ENCODE measurements at places on chromosomes 5 and 9.
A peak's percentile ranks its signal among the peaks of the same experiment; 100 is the strongest.

- no peak for DNase-seq
Observed at GRCh38 chr5:139131921-139132432, 66.2 kb downstream of the SIL1 start.

GRCh38 chr5:139306628-139307379 lies 13.3 kb downstream of the MATR3 start:
- DNase-seq: no peak

DNA sequence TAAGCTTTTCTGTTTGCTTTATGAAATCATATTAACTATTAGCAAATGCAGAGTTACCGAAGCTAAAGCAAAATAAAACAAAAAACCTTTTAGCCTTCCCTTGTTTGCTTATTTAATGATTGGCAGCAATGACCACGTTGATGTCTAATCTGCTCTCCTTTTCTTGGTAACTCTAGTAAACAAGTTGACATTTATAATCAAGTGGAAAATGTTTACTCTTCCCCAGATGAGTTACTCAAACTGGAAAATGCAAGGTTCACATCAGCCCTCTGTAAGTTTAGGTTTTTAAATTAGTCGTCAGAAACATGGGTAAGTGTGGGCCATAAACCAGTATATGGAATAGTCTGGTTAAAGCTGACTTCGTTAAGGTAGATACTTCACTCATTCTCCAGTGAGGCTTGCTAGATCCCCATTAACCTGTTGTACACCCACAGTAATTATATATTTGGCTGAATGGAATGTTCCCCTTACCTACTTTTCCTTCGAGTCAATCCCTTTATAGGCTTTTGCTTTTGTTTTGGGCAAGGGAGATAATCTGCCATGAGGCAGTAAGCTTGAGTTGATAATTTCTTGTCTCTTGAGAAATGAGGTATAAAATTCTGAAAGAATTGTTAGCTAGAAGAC lies 100.9 kb downstream of the GDNF start:
- no peak for DNase-seq

GRCh38 chr9:137077010-137077747 lies at the start of gene UAP1L1:
TSS of gene UAP1L1 (plus strand) at chr9:137077517. CDS start at chr9:137077533, 16 bp downstream.
- peak; percentile 15 for DNase-seq

GRCh38 chr5:52255308-52255707 lies 532.4 kb upstream of the ITGA1 start:
- DNase-seq: no peak

- no peak for DNase-seq
Observed at GRCh38 chr9:35835766-35836165, 6.7 kb downstream of the TMEM8B start.

DNA sequence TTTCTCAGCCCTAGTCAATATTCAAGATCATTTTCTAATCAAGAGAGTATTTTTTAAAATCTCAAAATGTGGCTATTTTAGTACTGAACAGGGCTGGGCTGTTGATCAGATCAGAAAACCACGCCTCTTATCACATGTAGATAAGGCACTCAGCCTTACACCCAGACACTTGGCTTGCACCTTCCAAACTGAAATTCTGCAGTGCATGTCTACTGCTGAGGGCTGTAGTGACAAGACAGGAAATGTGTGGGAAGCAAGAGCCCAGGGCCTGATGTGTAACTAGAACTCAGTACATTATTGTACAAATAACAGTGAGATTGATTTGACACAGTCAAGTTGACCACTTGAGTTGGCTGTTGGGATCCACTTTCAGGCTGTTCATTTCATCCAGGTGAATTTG lies 48.6 kb downstream of the UBE2QL1 start:
- no peak for DNase-seq

GRCh38 chr5:168570490-168571328 lies 8.5 kb downstream of the PANK3 start:
- no peak for DNase-seq

DNA sequence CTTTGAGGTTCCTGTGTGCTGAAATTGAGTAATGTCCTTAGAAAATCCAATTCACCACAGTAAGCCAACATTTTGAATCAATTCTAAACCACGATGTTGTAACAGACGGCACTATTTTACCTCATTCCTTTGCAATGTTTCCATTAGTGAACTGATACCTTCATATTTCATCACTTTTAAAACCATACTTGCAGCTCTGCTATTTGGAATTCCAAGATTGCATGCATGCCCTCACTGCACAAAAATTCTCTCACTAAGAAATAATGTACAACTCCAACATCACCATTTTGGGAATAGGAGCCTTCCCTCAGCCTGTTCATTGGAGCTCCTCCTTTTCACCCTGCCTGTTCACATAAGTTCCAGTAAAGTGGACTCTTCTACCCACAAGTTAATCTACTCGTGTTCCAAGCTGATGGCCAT lies 74.8 kb upstream of the TGFBR1 start:
- no peak for DNase-seq

GRCh38 chr5:181221792-181222629 lies 1.1 kb upstream of the TRIM41 start:
- DNase-seq: peak; percentile 99

- DNase-seq: no peak
Observed at GRCh38 chr5:23014825-23015224, 161.7 kb upstream of the CDH12 start.

DNA sequence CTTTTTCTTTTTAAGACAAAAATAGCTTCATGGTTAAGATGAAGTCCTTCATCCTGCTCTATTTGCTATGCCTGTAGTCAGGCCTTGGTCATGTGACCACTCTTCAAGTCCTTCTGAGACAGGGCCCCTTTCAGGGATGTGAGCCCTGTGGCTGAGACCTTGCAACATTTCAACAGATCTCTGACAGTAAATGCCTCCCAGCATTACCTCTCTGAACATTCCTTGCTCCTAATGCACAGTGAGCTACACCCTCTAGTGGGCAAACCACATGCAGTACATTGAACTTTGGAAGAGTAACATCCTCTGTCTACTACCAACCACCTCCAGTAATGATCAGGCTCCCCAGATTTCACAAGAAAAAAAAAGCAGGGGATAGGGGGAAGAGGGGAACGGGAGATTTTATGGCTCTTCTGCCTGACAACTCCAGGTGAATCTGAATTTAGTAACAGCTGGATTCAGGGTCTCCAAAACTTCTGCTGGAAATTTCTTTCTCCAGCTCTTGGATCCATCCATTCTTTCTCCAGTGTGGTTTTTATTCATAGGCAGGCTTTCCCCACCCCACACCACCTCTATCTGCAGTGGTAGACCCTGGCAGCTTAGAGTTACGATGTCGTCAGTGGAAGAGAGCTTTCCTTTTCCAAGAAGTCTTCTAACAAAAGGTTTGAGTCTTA lies 8.9 kb upstream of the FBXO38 start:
- no peak for DNase-seq

GRCh38 chr9:70551801-70552200 lies 137.3 kb upstream of the KLF9 start:
- DNase-seq: no peak

GRCh38 chr5:160221082-160221481 lies 8.2 kb upstream of the FABP6 start:
- no peak for DNase-seq

DNA sequence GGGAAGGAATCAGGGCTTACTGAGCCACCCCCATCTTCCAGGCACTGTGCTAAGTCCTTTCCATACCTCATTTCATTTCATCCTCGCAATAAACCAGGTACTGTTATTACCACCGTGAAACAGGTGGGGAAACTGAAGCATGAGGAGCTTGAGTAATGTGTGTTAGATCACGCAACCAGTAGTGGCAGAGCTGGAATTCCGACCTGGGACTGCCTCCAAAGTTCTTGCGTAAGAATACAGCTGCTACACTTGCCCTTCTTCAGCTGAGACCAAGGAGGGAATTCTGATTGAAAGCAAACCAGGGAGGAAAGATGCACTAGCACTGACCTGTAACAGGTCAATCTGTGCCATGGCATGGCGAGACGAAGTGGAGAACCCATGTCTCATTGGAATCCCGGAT lies 113.4 kb upstream of the MSX2 start:
- DNase-seq: no peak

DNA sequence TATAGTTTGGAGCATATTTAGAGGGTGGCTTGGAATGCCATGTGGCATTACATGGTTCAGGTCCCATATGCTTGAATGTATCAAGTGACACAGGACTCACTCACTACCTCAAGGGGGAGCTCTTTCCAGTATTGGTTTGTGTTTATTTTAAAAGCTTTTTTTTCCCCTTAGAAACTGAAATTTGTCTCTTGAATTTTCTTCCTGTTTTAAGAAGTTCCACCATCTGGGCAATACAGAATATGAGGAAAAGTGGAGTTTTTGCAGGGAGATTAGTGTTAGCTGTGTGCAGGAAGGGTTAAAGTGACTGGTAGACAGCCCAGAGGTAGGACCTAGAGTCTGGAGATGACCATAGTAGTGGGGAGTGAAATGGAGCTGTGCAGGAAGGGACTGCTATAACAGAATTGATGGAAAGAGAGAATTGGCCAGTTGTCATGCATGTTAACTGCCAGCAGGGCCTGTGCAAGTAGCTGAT lies 36.6 kb downstream of the CTNNA1 start:
- no peak for DNase-seq

DNA sequence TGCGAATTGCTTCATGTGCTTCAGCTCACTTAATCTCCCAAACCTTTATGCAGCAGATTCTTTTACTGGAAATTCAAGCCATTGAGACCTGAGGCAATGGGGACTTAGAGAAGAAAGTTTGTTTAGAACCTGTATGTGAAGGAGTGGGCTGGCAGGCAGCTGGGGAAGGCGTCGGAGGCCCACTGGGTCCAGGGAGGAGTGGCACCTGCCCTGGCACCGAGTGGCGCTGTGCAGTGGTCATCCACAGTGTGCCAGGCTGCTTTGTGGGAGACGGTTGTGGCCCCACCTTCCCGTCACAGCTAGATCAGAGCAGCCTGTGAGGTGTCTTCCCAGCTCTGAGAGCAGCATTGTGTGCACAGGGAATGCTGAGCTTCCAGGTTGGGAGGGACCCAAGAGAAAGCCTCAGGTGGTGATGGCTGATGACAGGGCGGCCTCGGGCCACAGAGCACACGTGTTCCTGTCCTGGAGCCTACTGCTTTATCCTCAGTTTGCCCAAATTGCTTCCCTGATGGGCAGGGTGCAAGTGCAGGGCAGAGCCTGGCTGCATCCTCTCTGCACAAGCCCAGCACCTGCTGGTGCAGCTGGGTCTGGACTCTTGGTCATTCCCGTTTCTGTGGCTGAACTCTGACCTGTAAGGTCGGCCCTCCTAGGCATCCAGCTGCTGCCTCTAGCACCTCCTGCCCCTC lies 175.2 kb downstream of the CACNA1B start:
- no peak for DNase-seq

- DNase-seq: no peak
Observed at GRCh38 chr9:80789831-80790230, 899.5 kb downstream of the TLE1 start.

GRCh38 chr5:126810596-126811380 lies 33.9 kb downstream of the LMNB1 start:
- DNase-seq: no peak

DNA sequence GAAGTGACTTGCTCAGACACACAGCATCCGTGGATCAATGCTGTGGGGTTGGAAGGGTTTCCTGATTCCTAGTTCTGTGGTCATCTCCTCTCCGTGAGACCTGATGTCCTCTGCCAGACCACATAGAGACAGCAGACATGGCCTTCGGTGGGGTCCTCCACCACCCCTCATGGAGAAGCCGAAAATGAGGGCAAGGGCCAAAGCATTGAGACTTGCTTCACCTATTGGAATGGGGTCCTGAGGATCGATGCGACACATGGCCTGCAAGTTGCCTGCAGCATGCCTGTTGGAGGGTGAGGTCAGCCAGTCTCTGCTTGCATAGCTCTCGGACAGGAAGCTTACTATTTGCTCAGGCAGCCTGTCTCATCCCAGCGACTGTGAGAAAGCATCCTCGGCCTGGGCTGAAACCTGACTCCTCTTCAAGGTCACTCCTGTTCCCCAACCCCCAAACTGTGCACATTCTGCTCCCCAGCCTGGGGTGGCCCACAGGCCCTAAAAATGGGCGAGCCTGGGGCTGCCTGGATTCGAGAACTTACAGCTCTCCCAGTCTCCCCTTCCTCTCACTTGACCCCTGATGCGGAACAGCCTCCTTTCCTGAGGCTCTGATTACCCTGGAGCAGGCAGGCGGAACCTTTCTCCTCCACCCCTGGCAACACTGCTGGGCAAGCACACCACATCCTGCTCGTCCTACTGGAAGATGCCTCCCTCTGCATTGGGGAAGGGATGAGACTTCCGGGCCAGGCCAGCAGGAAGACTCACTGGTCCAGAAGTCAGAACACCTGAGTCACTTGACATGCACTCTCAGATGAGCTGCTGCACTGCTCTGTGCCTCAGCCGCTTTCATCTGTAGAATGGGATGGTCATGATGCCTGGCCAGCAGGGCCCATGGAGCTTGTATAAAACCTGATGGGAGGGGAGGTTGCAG lies 186.9 kb downstream of the RGS3 start:
- no peak for DNase-seq

DNA sequence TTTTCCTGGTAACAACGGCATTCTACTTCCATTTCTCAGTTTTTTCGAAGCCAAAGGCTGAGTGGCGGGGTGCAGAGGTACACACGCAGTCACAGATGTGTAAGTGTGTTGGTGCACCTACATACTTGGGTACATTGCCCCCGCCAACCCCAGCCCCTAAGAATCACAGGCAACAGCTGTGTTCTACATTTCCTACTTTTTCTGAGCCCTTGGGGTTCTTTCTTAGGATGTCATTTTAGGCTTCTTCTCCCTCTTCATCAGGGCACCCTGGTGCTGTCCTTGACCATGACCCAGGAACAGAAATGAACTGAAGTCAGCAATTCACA lies 104.8 kb downstream of the PAX5 start:
- DNase-seq: no peak

- no peak for DNase-seq
Observed at GRCh38 chr9:78615372-78615771, 318.4 kb downstream of the PSAT1 start.

DNA sequence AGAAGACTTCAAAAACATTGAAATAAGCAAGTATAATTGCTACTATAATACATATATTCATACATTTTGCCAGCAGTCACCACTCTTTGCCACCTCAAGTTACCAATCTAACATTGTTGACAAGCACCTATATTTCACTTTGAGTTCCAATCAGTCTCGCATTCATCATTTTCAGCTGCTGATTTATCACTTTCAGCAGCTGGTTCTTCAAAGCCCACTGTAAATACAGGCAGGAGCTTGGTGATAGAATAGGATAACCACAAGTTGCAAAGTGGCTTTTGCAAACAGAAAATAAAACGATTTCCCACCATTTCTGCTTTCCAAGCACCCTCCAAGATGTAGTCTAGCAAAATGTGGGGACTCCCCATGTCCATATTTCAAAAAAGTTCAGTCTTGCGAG lies 114.2 kb upstream of the ITGA1 start:
- no peak for DNase-seq

- DNase-seq: no peak
Observed at GRCh38 chr9:76581731-76582130, 122.7 kb downstream of the GCNT1 start.

All from stimulated activated CD4-positive, alpha-beta T cell treated with anti-CD3 and anti-CD28 coated beads, Interleukin-15, amount 100 ng/mL, for 1 hour (primary cell).